Ascending aorta (tissue), 2 donors: ENCODE measurements at places on chromosomes 7 and 10. TPM values are rescaled to one million over a fixed set of nuclear protein-coding genes. Genes with fewer than 3 reads are reported as not detected.

The VSTM2A gene
- total RNA-seq: not detected

The BUD31 gene
- 41.3 TPM for total RNA-seq

The CYP2C8 gene
- total RNA-seq: not detected

The VWC2 gene
- total RNA-seq: not detected

DNA sequence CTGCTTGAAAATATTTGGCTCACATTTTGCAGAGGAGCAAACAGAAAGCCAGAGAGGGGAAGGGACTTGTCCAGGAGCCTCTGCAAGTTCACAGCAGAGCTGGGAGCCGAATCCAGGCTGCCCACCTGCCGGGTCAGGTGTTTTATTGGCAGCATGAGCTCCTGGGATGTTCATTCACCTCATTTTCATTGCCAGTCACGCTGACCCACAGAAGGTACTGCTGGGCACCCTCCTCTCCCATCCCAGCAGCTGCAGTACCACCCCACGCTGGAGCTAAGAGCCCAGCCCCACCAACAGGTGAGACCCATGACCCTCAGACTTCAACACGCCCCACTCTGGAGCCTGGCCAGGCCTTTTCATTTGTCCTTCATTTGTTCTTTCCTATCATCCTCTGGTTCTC is 102.7 kb downstream of the GRID1 start:
- no peak for DNase-seq

DNA sequence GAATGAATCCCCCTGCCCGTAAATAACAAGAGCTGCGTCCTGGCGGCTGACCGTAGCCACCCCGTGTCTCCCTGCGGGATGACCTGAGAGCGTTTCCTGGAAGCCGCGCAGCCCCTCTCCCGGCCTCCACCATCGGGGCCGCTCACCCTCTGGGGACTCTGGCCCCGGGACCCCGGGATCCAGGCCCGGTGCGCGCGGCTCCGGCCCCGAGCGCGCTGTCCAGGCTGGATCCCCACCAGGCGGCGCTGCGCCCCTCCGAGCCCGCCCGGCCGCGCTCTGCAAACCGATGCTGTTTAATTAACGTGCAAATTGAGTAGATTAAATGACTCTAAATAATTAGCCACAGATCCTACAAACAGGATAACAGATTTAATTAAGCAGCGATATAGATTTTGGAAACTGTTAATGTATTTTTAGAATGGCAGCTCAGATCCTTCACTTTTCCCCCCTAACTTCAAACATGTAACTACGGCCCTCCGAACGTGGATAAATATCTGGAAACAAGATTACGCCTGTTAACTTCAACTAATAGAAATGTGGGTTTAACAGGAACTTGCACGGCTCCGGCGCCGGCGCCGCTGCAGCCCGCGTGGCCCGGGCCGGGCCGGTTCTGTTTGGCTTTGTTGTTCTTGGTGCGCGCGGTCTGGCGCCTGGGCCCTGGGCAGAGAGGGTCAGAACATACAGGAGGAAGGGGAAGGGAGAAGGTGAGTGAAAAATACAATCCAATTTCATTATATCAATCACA is 7.1 kb upstream of the UNCX start:
- no peak for DNase-seq

GRCh38 chr7:133975130-133975529 is 152.0 kb upstream of the LRGUK start:
- DNase-seq: no peak

- no peak for DNase-seq
These were observed 11.2 kb upstream of the SEM1 start for GRCh38 chr7:96720843-96721242.

GRCh38 chr10:35912615-35913569 is 270.8 kb upstream of the FZD8 start:
- DNase-seq: no peak

DNA sequence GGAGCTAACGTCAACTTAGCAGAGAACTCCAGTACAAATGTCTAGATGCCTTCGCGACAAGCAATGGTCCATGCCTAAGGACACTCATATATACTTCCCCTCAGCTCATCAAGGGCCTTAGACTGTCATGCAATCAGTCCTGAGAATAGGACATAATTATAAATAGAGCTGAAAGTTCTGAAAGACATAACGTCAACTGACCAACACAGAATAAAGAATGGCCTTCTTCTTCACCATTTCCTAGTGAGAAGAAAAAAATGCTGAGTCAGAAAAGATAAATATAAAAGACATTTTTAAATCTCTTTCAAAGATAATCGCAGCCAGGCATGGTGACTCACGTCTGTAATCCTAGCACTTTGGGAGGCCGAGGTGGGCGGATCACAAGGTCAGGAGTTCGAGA is 83.2 kb downstream of the ARMH3 start:
- no peak for DNase-seq

DNA sequence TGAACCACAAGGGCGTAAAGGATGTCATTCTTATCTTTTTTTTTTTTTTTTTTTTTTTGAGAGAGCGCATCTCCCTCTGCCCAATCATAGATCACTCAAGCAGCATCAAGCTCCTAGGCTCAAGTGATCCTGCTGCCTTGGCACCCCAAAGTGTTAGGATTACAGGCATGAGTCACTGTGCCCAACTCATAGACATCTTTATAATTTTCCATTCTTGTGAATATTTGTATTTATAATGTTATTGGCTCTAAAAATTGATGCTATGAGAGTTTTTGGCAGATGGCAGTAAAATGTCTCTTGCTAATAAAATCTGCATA is 128.7 kb downstream of the AKR1D1 start:
- no peak for DNase-seq

DNA sequence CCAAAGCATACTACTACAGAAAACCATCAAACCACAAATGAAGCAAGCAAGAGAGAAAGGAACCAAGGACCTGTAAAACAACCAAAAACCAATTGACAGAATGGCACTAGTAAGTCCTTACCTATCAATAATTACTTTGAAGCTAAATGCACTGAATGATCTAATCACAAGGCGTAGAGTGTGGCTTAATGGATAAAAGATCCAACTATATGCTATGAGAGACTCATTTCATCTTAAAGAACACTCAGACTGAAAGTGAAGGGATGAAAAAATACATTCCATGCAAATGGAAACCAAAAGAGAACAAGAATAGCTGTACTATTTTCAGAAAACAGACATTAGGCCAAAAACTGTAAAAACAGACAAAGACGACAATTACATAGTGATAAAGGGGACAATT is 70.7 kb downstream of the CRPPA start:
- no peak for DNase-seq

- no peak for DNase-seq
These were observed 550.2 kb downstream of the KCNMA1 start for GRCh38 chr10:77087366-77087765.

DNA sequence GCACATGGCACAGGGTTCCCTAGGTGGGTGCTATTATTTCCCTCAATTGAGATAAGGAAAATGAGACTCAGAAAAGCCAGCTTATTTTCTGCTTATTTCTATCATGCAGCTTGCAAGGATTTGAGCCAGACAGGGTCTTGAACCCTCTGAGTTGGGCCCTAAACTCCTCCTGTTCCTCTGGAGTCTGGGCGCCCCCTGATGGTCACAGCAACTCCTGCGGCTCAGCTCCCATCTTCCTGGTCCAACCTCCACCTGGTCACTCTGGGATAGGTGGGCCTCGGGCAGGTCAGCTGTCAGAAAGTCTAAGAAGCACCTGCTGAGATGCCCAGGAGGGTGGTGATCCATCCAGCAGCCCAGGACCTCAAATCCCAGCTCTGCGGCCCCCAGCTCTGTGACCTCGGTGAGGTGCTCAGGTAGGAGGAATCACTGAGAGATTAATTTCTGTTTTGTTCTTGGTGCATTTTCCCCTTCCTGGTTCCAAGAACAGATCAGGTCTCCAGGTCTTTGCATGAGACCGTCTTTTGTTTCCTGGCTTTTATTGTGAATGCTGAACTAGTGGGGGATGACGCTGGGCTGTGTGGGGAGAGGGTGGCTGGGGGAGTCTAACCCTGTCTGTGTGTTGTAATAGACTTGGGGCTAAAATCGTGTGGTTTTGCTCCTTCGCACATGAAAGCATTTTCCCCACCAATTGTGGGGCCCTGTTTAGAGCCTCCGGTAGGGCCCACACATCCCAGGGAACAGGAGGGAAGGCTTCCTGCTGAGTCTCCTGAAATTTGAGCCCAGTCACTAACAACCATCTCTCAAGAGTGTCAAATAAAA is 32.8 kb downstream of the TMEM130 start:
- no peak for DNase-seq

- no peak for DNase-seq
These were observed 1.2 kb downstream of the PIP4K2A start for GRCh38 chr10:22712956-22713852.

- DNase-seq: no peak
These were observed 88.6 kb downstream of the VWDE start for GRCh38 chr7:12315049-12315448.

DNA sequence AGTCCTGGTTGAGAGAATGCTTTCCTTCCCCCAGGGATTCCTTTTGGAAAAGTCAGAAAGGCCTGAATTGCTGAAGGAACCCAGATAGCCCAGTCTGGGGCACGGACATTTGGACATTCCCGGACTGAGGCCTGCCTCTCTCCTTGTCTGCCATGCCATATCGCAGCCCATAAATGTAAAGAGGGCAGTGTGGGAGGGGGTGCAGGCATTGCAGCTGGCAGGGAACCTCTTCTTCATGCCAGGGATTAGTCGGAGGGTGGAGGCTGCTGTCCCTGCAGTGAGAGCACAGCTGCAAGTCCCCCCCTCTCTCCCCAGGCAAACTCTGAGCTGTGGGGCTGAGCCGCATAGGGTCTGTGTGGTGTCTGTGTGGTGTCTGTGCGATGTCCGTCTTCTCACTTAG is 486.0 kb upstream of the MKI67 start:
- no peak for DNase-seq

- DNase-seq: no peak
These were observed 255.6 kb downstream of the ZEB1 start for GRCh38 chr10:31574577-31574976.

- DNase-seq: no peak
These were observed 37.9 kb upstream of the BMPR1A start for GRCh38 chr10:86718556-86718955.

DNA sequence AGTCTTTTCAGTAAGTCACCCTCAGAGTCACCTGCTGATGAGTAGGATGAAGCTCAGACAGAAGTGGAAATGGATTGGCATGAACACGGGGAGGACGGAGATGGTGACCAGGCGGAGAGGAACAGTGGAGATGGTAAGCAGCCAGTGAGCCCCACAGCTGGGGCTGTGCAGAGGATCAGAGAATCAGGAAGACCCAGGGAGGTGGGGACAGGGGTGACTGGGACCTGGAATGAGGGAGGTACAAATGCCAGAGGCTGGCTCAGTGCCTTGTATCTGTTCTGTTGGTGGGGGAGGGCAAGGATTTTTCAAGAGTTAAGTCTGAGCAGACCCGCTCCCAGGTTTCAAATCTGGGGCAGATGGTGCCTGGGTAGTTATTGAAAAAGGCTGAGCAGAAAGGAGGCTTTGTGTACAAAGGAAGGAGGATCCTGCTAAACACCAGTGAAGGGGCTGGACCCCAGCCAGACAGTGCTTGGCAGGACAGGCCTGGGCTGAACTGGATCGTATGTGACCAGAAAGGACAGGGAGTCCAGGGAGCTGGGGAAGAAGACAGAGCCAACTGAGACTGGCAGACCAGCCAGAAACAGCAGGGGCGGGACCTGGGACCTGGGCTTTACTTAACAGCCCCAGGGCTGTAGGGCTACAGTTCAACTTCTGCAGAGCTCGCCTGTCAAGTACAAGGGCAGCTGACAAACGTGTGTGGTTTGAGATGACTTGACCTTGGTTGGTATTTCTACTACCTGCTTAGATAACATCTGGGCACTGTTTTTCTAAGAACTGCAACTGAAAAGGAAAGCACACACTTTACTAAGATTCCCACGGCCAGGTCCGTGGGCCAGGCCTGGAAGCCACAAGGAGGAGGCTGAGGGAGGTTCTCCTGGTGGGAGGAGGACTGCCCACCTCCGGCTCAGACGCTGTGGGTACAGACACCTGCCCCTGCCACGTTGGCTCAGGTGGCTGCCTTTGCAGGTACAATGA is 13.2 kb upstream of the FRMPD2 start:
- DNase-seq: no peak

DNA sequence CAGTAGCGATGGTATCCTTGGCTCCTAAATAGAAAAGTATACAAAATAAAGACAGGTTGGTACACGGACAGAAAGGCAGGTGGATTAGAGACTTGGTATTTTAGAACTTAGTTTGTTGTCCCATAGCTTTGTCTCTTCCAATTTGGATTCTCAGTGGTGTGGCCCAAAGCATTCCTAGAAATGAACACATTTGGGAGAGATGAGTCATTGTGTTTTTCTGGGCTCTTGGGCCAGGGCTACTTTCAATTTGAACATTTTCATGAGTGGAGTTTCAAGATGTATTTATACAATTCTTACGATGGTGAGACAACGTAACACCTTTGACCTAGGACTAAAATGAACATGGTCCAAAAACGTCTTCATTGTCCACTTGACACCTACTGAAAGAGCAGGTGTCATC is 225.1 kb upstream of the YAE1 start:
- DNase-seq: no peak

DNA sequence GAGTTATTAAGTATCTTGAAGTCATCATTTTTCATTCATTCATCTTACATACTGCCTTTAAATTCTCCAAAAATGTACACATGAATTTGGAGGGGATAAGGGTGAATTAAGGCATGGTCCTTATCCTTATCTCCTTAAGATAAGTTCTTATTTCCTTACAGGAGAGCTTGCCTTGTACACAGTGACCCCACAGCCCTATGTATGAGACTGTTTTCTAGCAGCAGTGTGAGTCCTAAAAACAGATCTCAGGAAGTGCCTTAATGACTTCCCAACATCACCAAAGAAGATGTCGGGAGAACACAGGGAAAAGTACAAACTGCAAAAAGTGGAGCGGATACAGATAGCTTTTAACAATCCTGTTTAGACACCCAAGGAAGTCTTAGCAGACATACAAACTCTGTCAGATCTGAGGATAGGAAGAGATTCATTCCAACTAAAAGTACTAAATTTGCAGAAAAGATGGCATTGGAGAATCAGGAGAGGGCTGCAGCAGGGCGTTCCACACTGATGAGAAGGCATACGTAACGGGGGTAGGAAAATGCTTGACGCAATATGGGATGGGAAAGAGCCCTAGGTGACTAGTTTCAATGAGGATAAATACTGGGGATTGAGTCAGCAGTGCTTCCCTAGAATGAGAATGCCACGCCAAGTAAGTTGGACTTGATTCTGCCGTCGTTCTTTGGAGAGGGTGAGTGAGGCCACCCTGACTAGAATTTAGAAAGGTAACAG is 570.2 kb downstream of the PARD3 start:
- no peak for DNase-seq

- DNase-seq: no peak
These were observed 51.4 kb upstream of the GRB10 start for GRCh38 chr7:50834031-50834535.

GRCh38 chr10:67262675-67263074 is 336.8 kb downstream of the LRRTM3 start:
- no peak for DNase-seq

GRCh38 chr10:26870766-26871165 is 10.0 kb upstream of the ABI1 start:
- no peak for DNase-seq

DNA sequence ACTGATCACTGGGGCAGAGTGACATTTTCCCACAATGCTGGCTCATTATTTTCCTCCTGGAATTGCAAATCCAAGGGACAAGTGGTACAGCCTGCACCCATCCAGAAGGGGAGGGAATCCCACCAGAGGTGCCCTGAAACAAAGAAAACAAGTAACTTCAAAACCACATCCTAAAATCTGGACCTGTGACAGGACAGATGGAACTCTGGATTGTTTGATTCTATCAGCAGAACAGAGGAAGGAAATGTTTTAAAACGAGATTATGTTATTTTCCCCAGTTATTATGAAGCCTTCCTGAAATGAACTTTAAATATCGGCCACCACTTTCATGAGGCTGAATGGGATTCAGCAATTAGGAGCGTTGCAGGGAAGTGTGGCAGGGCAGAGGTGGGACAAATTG is 62.2 kb upstream of the ECHDC3 start:
- no peak for DNase-seq
